Astrocyte (in vitro differentiated cells and primary cell): ENCODE measurements at places on chromosomes 6 and 20. TPM values are rescaled to one million over a fixed set of nuclear protein-coding genes. Genes with fewer than 3 reads are reported as not detected.

- no peak for DNase-seq
Observed at GRCh38 chr6:3311826-3312225, 53.1 kb downstream of the PSMG4 start.

GRCh38 chr6:89503641-89504040 lies 70.7 kb downstream of the ANKRD6 start:
- DNase-seq = no peak

GRCh38 chr6:54011277-54011648 lies 100.0 kb upstream of the MLIP start:
- no peak for DNase-seq

DNA sequence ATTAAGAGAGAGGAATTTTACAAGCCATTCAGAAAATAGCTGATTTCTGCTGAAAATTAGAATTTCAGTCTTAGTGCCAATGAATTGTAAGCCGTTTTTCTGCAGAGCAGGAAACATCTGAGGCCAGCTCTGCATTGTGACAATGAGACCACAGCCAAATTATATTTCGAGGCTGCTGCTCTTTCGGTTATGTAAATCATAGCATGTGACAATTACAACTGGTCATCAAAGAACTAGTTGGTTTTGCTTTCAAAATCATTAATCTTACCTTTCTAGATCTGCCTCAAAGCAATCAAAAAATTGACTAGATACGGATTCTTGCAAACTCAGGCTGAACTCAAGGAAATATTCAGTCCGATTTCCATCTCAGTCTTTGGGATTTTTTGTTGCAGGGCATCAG lies 33.4 kb upstream of the INSM1 start:
- DNase-seq = no peak

SMOC2 gene
- 0.93 and 1.8 TPM in 2 replicates for total RNA-seq

- no peak for DNase-seq
Observed at GRCh38 chr6:44062771-44063560, 64.3 kb downstream of the MRPL14 start.
